ENCODE measurements at places on chromosomes 16 and 17.

DNA sequence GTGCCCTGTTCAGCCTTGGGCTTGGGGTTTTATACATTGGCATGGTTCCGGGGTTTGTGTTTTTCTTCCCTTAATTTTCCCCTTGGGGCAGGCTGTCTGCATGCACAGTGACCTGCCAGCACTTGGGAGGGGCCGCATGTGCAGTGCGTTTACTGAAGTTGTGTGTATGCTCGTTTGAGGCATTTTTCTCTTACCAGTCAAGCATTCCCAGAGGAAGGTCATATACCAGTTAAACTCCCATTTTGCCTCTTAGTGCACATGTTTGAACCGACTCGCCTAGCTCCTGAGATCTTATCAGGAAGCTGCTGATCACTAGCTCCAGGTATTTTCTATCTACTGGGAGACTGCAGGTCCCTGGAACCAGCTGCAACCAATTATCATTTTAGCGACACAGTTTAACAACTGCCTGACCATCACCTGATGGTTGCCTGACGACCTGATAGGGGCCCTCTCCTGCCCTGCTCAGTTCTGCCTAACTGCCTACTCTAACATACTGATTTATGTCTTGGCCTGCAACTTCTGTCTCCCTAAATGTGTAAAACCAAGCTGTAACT, 51.4 kb downstream of the MFSD11 start:
- DNase-seq = no peak

- DNase-seq = peak; percentile 29
These were observed 303.8 kb downstream of the SEC14L1 start for GRCh38 chr17:77444628-77444983.

- DNase-seq = no peak
These were observed 8.4 kb downstream of the DEXI start for GRCh38 chr16:10933865-10934264.

GRCh38 chr17:28372203-28372944, 880 bp downstream of the SARM1 start:
- no peak for DNase-seq

- no peak for DNase-seq
These were observed 2.1 kb downstream of the HIRIP3 start for GRCh38 chr16:29993191-29993902.

DNA sequence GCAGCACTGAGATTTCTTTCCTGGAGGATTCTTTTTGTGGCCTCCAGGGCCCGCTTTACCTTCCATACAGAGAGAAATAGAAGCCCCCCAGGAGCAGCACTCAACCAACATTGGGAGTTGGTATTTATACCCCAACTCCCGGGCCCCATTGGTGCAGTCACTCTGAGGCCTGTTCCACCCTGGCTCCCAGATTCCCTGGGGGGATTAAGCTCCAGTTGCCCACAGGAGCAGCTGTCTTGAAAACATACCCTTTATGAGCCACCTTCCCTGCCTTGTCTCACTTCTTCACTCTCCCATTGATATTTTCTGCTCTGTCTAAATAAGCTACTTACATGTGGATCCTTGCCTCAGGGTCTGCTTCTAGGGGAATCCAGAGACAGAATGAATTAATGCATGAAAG, 167.8 kb downstream of the KATNIP start:
- DNase-seq = no peak

DNA sequence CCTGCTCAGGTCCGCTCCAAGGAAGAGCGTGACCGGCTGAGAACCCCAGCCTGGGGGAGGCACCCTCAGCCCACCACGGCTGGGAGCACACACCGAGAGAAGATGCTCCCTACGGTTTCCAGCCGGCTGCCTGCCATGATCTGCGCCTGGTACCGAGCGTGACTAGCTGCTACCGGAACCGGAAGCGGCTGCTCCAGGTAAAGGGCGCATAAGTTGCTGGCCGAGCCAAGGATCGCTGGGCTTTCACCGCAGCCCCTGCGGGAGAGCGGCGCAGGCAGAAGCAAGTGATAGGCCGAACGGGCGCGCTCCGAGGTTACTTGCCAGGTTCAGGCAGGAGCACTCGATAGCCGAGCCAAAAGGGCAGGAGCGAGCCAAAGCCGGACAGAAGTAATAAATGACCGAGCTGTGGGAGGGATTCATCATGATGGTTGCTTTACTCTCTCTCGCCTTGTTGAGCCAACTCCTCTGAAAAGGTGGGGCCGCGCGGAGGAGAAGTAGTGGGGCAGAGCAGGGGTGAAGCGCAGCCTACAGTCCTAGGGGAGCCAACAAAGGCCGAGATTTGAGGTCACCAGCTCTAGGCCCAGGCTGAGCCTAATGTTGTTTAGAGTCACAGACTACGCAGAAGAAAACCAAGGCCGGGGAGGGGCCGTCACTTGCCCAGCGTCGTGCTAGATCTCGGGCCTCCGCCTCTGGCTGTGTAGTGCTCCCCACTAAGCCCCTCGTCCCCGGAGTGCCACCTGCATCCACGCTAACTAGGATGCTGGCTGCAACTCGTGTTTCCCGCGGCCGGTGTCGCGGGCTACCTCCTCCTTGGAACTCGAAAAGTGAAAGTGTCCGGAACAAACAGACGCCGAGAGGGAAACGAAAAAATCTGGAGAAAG, at the start of gene MRPS23:
MRPS23 (minus strand) TSS at position 171 of the 881 bp plus-strand sequence; CDS start at position 137, 34 bp downstream.
- DNase-seq = peak; percentile 70

Measured in bone marrow (tissue), 2 donors.